Stimulated activated CD4-positive, alpha-beta T cell treated with anti-CD3 and anti-CD28 coated beads, Interleukin-15, amount 100 ng/mL, for 1 hour (primary cell): ENCODE measurements at places on chromosomes 3 and 15.

- DNase-seq, result no peak
Measured at GRCh38 chr3:47817609-47818008, 14.7 kb downstream of the DHX30 start.

- no peak for DNase-seq
Measured at GRCh38 chr3:87973906-87974305, 84.9 kb downstream of the CGGBP1 start.

DNA sequence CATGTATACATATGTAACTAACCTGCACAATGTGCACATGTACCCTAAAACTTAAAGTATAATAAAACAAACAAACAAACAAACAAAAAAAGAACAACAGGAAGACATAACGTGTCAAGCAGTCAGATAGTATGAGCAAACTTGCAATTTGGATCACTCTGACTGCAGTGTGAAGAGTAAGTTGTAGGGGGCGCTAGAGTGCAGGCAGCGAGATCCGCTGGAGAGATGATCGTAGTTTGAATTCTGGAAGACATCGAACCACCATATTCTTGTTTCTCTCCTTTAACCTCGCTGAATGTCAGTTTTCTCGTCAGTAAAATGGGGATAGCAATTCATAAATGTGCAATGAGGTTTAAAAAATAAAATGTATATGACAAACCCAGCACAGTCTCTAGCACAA is 165.2 kb upstream of the LMCD1 start:
- DNase-seq, result no peak

GRCh38 chr3:48648188-48648850 is 13.1 kb upstream of the SLC26A6 start:
- no peak for DNase-seq

GRCh38 chr15:29864501-29864900 is 42.2 kb upstream of the TJP1 start:
- DNase-seq, result no peak

DNA sequence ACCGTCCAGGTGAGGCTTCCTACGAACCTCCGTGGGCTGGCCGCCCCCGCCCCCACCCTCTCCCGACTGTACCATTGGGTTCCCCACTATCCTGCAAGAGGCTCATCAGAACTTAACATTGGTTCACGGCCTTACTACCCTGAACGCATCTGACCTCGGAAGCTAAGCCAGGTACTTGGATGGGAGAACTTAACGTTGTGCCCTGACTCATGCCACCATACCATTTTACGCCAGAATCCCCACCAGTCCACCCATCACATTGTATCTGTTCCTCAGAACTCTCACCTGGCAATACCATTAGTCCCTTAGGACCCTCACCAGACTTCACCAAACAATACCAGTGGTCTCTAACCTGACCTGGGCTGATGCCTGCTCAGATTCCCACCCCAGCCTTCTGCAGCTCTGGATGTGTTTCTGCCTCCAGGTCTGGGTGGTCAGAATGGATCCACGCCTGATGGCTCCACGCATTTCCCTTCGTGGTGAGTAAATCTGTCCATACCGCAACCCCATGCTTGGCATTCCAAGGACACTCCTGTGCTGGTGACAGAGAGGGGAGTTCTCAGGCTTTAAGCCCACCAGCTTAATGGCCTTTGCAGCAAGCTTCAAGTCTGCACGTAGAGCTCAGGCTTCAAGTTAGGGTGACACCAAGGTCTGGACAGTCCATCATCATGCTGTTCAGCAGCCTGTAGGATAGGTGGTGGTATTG is 562 bp downstream of the TCTA start:
- DNase-seq, result no peak

- no peak for DNase-seq
Measured at GRCh38 chr15:63030101-63030551, 12.4 kb upstream of the TPM1 start.

- no peak for DNase-seq
Measured at GRCh38 chr15:53675832-53676231, 83.6 kb downstream of the WDR72 start.

DNA sequence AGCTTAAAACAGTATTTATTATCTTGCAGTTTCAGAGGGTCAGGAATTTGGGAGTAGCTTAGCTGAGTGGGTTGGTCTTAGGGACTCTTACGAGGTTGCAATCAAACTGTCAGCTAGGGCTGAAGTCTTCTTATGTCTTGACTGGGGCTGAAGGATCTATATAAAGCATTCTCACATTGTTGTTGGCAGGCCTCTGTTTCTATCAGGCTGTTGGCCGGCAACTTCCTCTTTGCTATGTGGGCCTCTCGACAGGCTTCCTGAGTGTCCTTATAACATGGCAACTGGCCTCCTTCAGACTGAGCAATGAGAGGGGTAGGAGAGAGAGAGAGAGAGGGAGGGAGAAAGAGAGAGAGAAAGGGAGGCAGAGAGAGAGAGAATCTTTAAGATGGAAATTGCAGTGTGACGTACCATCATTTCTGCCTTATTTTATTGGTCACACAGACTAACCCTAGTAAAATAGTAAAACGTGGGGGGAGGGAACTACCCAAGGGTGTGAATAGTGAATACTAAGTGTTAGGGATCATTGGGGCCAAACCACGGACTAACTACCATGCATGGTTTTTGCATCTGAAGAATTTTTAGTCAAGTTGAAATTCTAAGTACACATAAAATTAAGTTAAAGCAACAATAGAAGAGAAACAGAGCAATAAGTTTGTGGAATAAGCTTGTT is 16.1 kb downstream of the FGF7 start:
- no peak for DNase-seq

DNA sequence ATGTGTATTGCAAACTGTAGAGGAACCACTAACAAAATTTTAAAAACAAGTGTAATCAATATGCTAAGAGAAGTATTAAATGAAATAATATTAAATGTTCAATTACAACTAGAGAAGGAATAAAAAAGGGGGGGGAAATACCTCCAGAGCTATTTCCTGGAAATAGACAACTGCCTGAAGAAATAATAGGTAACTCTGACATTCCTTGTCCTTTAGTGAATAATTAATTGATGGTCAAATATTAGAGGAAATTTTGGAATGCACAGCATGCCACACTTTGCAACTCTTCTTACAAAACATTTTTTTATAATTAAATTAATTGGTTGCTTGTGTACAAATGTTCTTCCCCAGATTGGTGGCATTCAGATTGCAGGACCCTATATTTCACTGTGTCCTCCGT is 342.6 kb upstream of the COL8A1 start:
- no peak for DNase-seq

GRCh38 chr3:127457094-127457475 is 133.4 kb downstream of the TPRA1 start:
- no peak for DNase-seq

DNA sequence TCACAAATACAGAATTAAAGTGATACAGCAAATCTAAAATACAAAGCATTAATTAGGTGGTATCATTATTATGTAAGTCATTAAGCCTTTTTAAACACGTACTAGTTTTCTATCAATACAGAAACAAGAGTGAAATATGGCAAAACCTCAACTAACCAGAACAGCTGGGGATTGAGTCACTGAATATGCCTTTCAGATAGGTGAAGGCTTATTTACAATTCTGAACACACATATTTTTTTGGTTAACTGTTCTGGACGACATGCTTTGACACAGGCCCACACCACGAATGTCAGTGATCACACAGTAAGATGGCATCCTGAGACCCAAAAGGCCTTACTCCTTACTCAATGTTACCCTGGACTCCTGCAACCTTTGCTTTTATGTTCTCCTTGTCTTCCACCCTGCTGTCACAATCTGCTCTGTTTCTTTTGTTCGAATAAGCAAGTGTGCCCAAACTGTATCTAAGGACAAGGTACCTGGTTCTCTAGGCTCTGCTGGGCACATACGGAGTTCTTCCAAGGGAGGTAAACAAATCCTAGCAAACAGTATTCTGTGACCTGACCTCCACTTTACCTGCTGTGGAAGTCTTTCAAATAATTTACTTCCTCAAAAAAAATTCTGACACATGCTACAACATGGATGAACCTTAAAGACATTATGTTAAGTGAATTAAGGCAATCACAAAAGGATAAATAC is 7.0 kb downstream of the SFMBT1 start:
- no peak for DNase-seq

GRCh38 chr3:188365988-188366698 is 212.2 kb downstream of the LPP start:
- no peak for DNase-seq

- DNase-seq, result no peak
Measured at GRCh38 chr15:49044002-49044401, 2.2 kb downstream of the SECISBP2L start.

DNA sequence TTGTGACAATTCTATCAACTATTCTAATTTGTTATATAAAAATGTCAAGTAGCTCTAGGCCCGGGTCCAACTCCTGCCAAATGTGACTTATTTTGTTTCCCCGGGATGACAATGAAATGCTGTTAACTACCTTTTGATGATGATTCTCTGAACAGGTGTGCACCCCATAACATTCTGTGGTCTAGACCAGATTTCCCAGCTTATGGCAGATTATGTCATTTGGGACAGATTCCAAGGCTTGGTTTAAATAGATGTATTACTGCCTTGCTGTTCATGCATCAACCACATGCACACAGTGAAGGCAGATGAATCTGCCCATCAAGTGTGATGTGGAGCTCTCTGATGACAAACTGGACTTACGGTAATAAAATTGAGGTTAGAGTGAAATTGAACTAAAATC is 150.5 kb downstream of the MECOM start:
- no peak for DNase-seq

GRCh38 chr3:23325466-23326065 is 122.4 kb downstream of the UBE2E2 start:
- no peak for DNase-seq

DNA sequence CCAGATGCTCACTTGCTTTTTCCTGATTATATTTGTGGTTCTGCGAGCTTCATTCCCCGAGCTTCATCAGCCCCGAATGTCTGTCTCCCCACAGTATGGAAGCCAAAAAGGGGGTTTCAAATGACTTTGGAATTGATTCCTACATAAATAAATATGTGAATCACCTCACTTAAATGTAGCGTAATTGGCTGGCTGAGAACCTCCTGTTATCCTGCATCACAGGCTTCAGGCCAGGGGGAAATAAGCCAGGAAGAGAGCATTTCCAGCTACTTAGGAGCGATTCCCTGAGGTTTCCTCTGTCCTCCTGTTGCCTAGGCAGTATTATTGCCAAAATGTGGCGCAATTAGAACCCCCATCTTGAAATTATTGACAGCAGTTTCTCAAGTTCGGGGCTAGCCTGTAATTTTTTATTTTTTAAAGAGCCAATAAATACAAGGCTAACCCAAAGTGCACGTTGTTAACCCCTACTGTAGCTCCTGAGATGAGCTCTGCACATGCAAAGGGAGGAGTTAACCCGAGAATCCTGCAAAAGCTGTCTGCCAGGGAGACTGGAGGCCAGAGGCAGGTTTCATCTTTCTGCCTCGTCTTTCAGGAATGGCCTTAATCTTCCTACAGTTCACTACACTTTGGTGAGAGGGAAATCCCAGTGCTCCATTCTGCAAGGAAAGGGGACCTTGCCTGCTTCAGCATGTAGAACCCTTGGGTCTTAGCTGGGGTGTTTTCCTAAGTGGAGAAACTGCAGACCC is 148.2 kb downstream of the ADAMTS9 start:
- no peak for DNase-seq

DNA sequence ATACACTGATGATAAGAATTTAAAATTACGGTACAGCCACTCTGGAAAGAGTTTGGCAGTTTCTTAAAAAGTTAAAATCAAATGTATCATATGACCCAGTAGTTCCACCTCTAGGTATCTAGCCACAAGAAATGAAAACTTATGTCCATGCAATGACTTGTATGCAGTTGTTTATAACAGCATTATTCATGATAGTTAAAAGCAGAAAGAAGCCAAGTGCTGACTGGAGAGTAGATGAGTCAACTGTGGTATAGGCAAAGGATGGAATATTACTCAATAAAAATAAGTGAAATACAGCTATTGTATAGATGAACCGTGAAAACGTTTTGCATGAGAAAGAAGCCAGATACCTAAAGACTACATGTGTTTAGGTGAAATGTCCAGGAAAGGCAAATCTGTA is 14.8 kb downstream of the GPR87 start:
- no peak for DNase-seq

- no peak for DNase-seq
Measured at GRCh38 chr3:31399271-31399670, 133.5 kb upstream of the STT3B start.

- no peak for DNase-seq
Measured at GRCh38 chr3:108183971-108184370, 38.3 kb downstream of the IFT57 start.

DNA sequence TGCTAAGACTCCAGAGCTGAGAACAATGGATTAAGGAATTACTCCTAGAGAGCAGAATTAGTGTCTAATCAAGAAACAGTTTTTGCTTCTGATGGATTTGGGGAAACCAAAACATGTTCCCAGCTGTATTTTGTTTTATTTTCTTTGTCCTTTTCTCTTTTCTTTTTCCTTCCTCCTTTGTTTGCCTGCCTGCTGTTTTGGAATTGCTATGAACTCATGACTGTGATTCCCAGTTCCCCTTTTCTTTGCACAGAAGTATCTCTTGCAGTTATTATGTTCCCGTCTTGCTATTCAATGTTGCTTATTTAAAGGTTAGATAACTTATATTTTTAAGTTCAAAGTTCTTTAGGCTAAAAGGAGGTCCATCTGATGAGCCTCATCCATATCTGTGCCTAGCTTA is 77.0 kb upstream of the GBE1 start:
- DNase-seq, result no peak

- DNase-seq, result no peak
Measured at GRCh38 chr15:38647683-38648082, 83.1 kb upstream of the RASGRP1 start.

GRCh38 chr3:58214484-58215316 is 3.9 kb upstream of the DNASE1L3 start:
- DNase-seq, result no peak

DNA sequence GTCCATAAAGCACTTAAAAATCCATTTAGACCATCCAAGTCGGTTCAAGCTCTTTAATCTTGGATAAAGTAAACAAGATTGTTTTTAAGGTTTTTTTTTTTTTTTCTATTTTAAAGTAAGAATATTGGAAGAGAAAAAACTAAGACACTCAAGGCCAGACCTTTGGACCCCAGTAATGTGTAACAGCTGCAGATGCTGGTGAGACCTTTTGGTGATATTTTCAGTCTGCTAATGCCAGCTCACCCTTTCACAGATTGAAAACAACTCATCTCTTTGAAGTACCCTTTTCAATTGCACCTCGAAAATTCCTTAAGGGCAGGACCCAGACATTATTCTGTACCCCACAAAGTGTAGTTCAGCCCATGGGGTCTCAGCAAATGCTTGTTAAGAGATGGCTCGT is 260.7 kb upstream of the CTNNB1 start:
- no peak for DNase-seq

- DNase-seq, result no peak
Measured at GRCh38 chr15:40815042-40815698, 7.9 kb upstream of the DNAJC17 start.
